ENCODE measurements at places on chromosomes 7 and 10.

DNA sequence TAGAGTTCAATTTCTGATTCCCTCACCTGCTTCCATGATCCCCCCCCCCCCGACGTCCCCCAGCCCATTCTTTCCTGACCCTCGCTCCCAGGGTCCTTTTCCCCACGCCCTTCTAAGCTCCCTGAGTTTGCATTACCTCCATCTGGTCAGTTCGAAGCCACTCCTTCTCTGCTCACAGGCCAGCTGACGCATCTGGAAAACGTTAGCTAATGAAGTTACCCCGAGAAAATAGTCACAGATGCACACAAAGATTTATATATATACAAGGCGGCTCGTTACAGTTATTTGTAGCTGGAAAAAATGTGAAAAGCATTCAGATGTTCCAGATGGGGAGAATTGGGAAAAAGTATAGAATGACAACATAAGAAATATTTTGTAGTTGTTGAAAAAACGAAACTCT lies 630.0 kb upstream of the FOXK1 start:
- H3K27me3 ChIP-seq, result no peaks in the 10 kb centered on the region
- no peaks in the 10 kb centered on the region for H3K36me3 ChIP-seq
- DNase-seq, result peak; percentile 31

- no peaks in the 10 kb centered on the region for H3K4me1 ChIP-seq
- DNase-seq, result no peak
- no peak overlapping the region for H3K27ac ChIP-seq
- no peaks in the 10 kb centered on the region for H3K36me3 ChIP-seq
These were observed 51.6 kb upstream of the SRRM3 start for GRCh38 chr7:76149847-76150691.

GRCh38 chr10:48545462-48546145 lies 59.3 kb downstream of the ARHGAP22 start:
- peaks cover 21% of the 10 kb centered on the region for H3K36me3 ChIP-seq
- no peaks in the 10 kb centered on the region for H3K4me1 ChIP-seq
- no peak for DNase-seq
- no peak overlapping the region for H3K4me3 ChIP-seq
- no peak overlapping the region for H3K27ac ChIP-seq
- no peaks in the 10 kb centered on the region for H3K27me3 ChIP-seq

DNA sequence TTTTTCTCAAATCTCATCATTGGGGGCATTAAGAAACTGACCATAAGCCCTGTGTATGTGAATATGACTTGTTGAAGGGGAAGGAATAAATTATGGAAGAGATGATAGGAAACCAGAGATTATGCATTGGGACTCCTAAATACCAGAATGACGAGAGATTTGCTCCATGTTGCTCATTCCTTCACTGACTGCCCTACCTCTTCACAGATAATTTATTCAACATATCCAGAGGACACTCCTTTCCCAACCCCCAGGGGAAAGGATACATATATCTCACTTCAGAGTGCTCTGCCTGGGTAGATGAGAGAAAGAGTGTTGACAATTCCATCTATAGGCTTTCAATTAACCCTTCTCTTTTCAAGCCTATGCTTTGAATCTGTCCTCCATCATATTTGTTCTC lies 145.3 kb upstream of the RHOBTB1 start:
- no peak overlapping the region for H3K27ac ChIP-seq
- H3K4me1 ChIP-seq, result no peaks in the 10 kb centered on the region
- no peak overlapping the region for H3K4me3 ChIP-seq
- DNase-seq, result no peak
- H3K36me3 ChIP-seq, result no peaks in the 10 kb centered on the region

DNA sequence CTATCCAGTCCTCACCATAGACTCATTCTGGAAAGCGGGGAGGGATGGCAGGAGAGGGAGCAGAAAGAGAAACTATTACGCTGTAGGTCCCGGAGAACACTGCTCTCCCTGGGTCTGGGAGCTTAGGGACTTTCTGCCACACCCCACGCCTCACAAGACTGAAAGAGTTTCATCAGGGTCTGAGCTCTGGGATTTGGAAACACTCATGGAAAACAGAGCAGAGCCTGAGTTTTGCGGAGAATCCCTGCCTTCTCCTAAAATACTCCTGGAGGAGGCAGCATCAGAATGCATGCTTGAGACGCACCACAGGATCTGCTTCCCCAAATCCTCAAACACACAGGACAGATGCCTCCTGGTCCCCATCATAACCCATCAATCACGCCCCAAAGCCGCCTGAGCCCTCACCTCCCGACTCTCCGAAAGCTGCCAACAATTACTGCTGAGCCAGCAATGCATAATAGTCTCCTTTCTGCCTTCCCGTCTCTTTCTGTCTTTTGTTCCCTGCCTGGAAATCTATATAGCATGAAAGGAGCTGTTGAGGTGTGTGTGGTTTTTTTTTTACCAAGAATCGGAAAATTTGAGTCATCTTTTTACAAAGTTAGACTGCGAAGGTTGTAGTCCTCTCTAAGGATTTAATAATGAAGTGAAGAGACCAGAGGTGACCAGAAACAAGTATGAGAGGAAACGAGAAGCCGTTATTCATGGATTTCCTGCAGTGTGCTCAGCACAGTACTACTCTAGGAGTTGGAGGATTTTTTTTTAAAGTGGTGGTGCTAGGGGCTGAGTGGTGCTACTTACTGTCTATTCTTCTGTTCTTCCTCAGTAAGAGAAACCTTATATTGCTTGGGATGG lies 37.7 kb downstream of the ASB13 start:
- H3K4me1 ChIP-seq, result peaks cover 7% of the 10 kb centered on the region
- peak; percentile 66 for DNase-seq
- no peaks in the 10 kb centered on the region for H3K27me3 ChIP-seq
- H3K4me3 ChIP-seq, result peak overlapping the region; percentile 38
